ENCODE measurements at places on chromosomes 16 and 17. TPM values are rescaled to one million over a fixed set of nuclear protein-coding genes. Genes with fewer than 3 reads are reported as not detected.

Gene RAB11FIP4
- 0.34 TPM for total RNA-seq

Gene CBFA2T3
- total RNA-seq: not detected

Gene LSM12
- 43.7 TPM for total RNA-seq

Gene CHD3
- 46.5 TPM for total RNA-seq

Gene GPR179
- not detected for total RNA-seq

Gene RNU2-1
- total RNA-seq: not detected

Gene NKD1
- under 0.01 TPM for total RNA-seq

Gene SLC16A5
- 8.2 TPM for total RNA-seq

Gene LGALS9B
- not detected for total RNA-seq

Gene POLR2C
- total RNA-seq: 91.3 TPM

Gene PCTP
- total RNA-seq: 18.3 TPM

Gene MON1B
- total RNA-seq: 21.0 TPM

Gene KRTAP4-9
- total RNA-seq: not detected

Gene GPR142
- not detected for total RNA-seq

Gene NT5M
- total RNA-seq: 2.5 TPM

Gene FBXW10B
- 0.59 TPM for total RNA-seq

Gene NLGN2
- total RNA-seq: 9.1 TPM

Gene PLK1
- 123 TPM for total RNA-seq

Gene KRT24
- total RNA-seq: not detected

Gene FN3K
- 1.3 TPM for total RNA-seq

Gene RAB26
- total RNA-seq: 3.3 TPM

Gene PNMT
- not detected for total RNA-seq

Gene HS3ST3B1
- total RNA-seq: 16.3 TPM

Gene GHDC
- total RNA-seq: 8.2 TPM

Gene MAZ
- total RNA-seq: 262 TPM

Gene COX11
- 80.5 TPM for total RNA-seq

Gene SHISA6
- not detected for total RNA-seq

Gene DHRS7C
- not detected for total RNA-seq

Gene RAP1GAP2
- 2.5 TPM for total RNA-seq

Data from bronchus fibroblast of lung (primary cell).